ENCODE measurements at places on chromosomes 11 and 22. TPM values are rescaled to one million over a fixed set of nuclear protein-coding genes. Genes with fewer than 3 reads are reported as not detected.
A peak's percentile ranks its signal among the peaks of the same experiment; 100 is the strongest.

The SCGB1C1 gene
- total RNA-seq, result not detected

The CCDC15 gene
- 3.6 TPM for total RNA-seq

DNA sequence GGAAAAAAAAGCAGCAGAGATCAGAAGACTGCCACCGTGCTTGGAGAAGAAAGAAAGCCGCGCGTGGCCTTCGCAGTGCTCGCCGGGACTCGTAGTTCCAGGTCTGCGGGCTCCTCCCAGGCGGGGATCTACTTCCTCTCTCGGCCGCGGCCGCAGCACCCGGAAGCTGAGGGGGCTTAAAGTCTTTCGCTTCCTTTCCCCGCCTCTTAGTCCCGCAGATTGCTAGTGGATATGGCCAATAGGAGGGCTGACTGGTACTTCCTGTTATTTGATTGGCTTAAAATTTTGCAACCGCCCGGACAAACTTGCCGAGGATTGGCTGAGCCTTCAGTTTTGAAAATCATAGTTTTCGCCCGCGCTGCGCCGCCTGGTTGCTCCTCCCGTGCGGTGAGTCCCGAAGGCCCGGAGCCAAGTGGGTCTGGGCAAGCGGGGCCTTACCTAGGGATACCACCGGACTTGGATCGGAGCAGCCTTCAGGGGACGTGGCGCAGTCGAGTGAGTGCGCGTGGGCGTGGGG is at the start of gene INCENP:
Gene INCENP, plus strand, starts transcription at position 343 of the 517 bp plus-strand sequence. CDS start 4,151 bp downstream, outside the sequence.
- H3K36me3 ChIP-seq, result no peaks in the 10 kb centered on the region
- H3K4me1 ChIP-seq, result no peaks in the 10 kb centered on the region
- peak; percentile 97 for DNase-seq
- H3K4me3 ChIP-seq, result peak within 1 kb of the TSS; percentile 68
- H3K27me3 ChIP-seq, result no peaks in the 10 kb centered on the region

DNA sequence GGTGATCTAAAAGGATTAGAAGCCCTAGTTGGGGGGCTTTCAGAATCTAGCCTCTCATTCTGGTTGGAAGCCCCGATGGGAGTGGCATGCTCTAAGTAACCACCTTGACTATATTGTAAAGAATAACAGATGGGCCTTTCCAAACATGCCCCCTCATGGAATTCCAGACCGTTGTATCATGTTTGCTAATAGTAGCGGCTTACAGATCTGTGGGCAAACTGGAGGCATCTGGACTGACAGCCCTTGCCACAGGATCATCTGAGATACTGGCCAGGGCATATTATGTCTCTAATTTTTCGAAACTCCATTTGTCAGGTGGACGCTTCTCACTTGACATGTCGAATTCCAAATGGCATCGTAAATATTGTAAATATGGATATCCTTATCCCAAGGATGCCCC is 10.5 kb downstream of the APIP start:
- H3K4me1 ChIP-seq, result no peaks in the 10 kb centered on the region
- H3K27me3 ChIP-seq, result no peaks in the 10 kb centered on the region
- no peak overlapping the region for H3K27ac ChIP-seq
- DNase-seq, result no peak
- no peak overlapping the region for H3K4me3 ChIP-seq
- H3K36me3 ChIP-seq, result no peaks in the 10 kb centered on the region

GRCh38 chr11:105734426-105734825 is 124.6 kb downstream of the GRIA4 start:
- H3K27me3 ChIP-seq, result no peaks in the 10 kb centered on the region
- no peak overlapping the region for H3K4me3 ChIP-seq
- no peaks in the 10 kb centered on the region for H3K36me3 ChIP-seq
- H3K4me1 ChIP-seq, result no peaks in the 10 kb centered on the region
- no peak for DNase-seq
- no peak overlapping the region for H3K27ac ChIP-seq

GRCh38 chr11:122920579-122920978 is 38.0 kb downstream of the JHY start:
- no peaks in the 10 kb centered on the region for H3K36me3 ChIP-seq
- H3K27me3 ChIP-seq, result no peaks in the 10 kb centered on the region
- H3K27ac ChIP-seq, result no peak overlapping the region
- no peak overlapping the region for H3K4me3 ChIP-seq
- H3K4me1 ChIP-seq, result no peaks in the 10 kb centered on the region

The PGA5 gene
- total RNA-seq, result not detected

The SSH3 gene
- total RNA-seq, result 70.9 TPM

The FAM227A gene
- total RNA-seq, result 2.2 TPM

DNA sequence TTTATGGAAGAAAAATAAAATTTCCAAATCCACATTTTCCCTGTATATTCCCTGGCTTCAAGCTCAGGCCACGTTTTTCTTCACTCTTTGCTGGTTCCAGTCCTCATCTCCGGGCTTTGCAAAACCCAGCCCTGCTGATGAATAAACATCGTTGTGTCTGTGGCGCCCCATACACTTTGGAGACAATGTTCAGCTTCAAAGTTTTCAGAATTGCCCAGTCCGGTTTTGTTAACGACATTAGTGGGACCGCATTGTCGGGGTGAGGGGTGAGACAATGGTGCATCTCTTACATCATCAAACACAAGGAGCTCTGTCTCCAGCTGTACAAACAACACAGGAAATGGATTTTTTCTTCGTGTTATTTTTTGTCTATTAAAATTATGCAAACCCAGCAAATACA is 53.4 kb upstream of the HTATIP2 start:
- H3K4me1 ChIP-seq, result no peaks in the 10 kb centered on the region
- no peaks in the 10 kb centered on the region for H3K36me3 ChIP-seq
- peaks cover 2% of the 10 kb centered on the region for H3K27me3 ChIP-seq

The MAML2 gene
- total RNA-seq, result 30.4 TPM

DNA sequence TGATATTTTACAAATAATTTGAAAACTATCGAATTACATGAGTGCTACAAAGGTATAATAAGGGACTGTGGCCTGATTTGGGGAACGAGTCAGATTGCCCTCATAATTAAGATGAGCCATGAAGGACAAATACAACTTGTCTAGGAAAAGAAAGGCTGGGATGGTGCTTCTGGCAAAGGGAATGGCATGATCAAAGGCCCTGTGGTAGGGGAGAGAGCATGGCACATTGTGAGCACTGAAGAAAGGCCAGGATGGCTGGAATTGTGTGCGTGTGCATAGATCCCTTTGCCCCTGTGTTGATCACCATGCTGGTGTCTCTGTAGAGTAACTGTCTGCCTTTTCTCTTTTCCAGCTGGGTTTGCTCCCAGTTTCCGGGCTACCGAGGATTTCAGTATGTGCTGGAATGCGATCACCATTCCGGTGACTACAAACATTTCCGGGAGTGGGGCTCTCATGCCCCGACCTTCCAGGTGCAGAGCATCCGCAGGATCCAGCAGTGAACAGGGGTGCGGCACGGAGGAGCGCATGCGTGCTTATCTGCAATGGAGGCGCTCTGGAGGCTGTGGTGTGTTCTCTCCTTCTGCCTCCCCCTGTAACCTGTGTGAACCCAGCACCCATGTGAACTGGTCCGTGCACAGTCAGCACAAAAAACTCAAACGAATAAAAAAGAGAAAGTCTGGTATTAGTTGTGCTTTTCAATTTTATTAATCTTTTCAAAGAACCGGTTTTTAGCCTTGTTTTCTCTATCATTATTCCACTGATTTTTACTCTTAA is 8.4 kb downstream of the CRYBA4 start:
- no peak overlapping the region for H3K4me3 ChIP-seq
- no peak for DNase-seq
- H3K27ac ChIP-seq, result no peak overlapping the region
- no peaks in the 10 kb centered on the region for H3K4me1 ChIP-seq
- no peaks in the 10 kb centered on the region for H3K27me3 ChIP-seq

The PHOX2A gene
- 0.40 TPM for total RNA-seq

- no peak overlapping the region for H3K4me3 ChIP-seq
- no peaks in the 10 kb centered on the region for H3K36me3 ChIP-seq
- no peak for DNase-seq
- no peaks in the 10 kb centered on the region for H3K27me3 ChIP-seq
Observed at GRCh38 chr11:29309992-29310391, 706.8 kb downstream of the KCNA4 start.

The APOC3 gene
- total RNA-seq, result not detected

- H3K27me3 ChIP-seq, result no peaks in the 10 kb centered on the region
- peaks cover 6% of the 10 kb centered on the region for H3K4me1 ChIP-seq
- no peak overlapping the region for H3K4me3 ChIP-seq
- no peaks in the 10 kb centered on the region for H3K36me3 ChIP-seq
- no peak for DNase-seq
- H3K27ac ChIP-seq, result no peak overlapping the region
Observed at GRCh38 chr11:116847612-116848011, 10.2 kb upstream of the APOA1 start.

- H3K27ac ChIP-seq, result peak overlapping the region; percentile 85
- H3K36me3 ChIP-seq, result no peaks in the 10 kb centered on the region
- no peak for DNase-seq
- H3K27me3 ChIP-seq, result no peaks in the 10 kb centered on the region
- H3K4me3 ChIP-seq, result peak overlapping the region; percentile 60
- peaks cover 14% of the 10 kb centered on the region for H3K4me1 ChIP-seq
Observed at GRCh38 chr11:125166764-125167291, 2.3 kb downstream of the PKNOX2 start.

The SLC25A1 gene
- 79.1 TPM for total RNA-seq

DNA sequence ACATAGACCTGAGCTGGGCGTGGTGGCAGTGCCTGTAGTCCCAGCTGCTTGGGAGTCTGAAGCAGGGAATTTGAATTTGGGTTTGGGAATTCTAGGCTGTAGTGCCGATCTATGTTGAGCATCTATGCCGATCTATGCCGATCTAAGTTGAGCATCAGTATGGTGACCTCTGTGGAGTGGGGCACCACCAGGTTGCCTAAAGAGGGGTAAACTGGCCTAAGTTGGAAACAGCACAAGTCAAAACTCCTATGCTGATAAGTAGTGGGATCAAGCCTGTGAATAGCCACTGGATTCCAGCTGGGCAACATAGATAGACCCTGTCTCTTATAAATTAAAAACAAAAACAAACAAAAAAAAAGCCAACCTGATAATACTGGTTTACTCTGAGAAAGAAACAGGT is 7.4 kb downstream of the WEE1 start:
- DNase-seq, result no peak
- H3K4me1 ChIP-seq, result no peaks in the 10 kb centered on the region
- no peaks in the 10 kb centered on the region for H3K27me3 ChIP-seq
- no peaks in the 10 kb centered on the region for H3K36me3 ChIP-seq
- no peak overlapping the region for H3K4me3 ChIP-seq

The ARHGAP20 gene
- 26.8 TPM for total RNA-seq

- H3K4me3 ChIP-seq, result no peak overlapping the region
- no peak overlapping the region for H3K27ac ChIP-seq
- DNase-seq, result no peak
- H3K36me3 ChIP-seq, result no peaks in the 10 kb centered on the region
- no peaks in the 10 kb centered on the region for H3K27me3 ChIP-seq
- no peaks in the 10 kb centered on the region for H3K4me1 ChIP-seq
Observed at GRCh38 chr11:62103986-62104385, 19.8 kb upstream of the INCENP start.

DNA sequence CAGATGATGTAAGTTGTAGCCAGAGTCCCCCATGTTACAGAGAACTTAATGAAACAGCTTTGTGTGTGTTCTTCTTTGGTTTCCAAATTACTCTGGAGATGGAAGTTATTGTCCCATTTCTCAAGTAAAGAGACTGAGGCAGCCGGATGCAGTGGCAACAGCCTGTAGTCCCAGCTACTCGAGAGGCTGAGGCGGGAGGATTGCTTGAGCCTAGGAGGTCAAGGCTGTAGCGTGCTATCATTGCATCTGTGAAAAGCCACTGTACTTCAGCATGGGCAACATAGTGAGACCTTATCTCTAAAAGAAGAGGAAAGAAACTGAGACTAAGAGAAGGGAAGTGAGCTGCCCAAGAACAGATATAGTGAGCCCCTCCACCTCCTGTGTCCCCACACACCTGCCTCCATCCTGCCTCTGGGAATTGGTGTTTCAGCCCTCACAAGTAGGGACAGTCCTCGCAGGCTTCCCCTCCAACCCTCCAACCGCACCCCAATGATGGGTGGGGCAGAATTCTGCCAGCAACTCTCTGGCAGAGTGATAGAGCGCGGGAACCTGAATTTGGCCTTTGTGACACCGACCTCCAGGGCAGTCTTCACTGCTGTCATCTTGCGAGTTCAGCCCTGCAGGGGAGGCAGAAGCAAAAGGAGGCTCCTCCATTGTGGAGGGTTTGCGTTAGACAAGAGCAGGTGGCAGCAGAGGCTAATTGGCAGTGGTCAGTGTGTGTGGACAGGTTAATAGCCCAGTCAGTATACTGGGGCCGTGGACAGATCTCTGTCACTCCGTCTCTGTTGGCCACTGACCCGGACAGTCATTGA is 1.6 kb downstream of the PDXP start:
- H3K27ac ChIP-seq, result no peak overlapping the region
- no peaks in the 10 kb centered on the region for H3K27me3 ChIP-seq
- DNase-seq, result no peak
- no peaks in the 10 kb centered on the region for H3K36me3 ChIP-seq
- no peak overlapping the region for H3K4me3 ChIP-seq

DNA sequence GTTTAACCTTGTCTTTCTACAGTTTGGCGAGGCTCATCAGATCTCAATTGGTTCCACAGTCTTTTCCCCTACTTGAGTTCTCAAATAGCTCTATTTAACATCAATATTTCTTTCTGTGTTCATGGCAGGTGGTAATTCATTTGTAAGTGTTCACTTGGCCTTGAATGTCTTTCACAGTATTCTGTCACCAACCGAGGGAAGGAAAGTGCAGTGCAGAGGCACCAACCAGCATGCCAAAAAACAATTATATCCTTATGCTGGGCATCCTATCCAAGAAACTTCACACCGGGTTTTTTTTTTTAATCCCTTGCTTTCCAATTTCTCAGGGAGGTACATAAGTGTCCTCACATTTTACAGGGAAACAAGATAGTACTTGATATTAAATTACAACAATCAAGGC is 55.0 kb upstream of the ZC3H12C start:
- no peaks in the 10 kb centered on the region for H3K36me3 ChIP-seq
- no peaks in the 10 kb centered on the region for H3K4me1 ChIP-seq
- no peak for DNase-seq
- no peak overlapping the region for H3K27ac ChIP-seq
- no peak overlapping the region for H3K4me3 ChIP-seq

DNA sequence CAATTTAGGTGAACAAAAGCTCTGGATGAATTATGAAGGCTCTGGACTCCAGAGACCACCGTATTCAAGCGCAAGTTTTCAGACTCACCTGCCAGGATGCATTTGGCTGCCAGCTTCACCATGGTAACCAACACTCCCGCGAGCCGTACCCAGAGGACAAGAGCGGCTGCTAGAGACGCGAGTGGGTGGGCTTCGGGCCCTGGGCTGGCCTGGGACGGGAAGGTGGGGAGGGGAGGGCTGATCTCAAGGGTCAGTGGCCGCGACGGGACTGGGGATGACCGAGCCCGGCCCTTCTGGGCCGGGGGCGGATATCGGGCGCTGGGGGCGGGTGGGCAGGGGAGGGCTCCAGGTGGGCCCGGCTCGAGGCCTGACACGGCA is 344 bp downstream of the IFT27 start:
- peak overlapping the region; percentile 91 for H3K4me3 ChIP-seq
- H3K36me3 ChIP-seq, result no peaks in the 10 kb centered on the region
- peak; percentile 39 for DNase-seq
- peak overlapping the region; percentile 85 for H3K27ac ChIP-seq

Data from prostate gland (tissue), 2 donors.